ENCODE measurements at places on chromosomes 4 and X.

DNA sequence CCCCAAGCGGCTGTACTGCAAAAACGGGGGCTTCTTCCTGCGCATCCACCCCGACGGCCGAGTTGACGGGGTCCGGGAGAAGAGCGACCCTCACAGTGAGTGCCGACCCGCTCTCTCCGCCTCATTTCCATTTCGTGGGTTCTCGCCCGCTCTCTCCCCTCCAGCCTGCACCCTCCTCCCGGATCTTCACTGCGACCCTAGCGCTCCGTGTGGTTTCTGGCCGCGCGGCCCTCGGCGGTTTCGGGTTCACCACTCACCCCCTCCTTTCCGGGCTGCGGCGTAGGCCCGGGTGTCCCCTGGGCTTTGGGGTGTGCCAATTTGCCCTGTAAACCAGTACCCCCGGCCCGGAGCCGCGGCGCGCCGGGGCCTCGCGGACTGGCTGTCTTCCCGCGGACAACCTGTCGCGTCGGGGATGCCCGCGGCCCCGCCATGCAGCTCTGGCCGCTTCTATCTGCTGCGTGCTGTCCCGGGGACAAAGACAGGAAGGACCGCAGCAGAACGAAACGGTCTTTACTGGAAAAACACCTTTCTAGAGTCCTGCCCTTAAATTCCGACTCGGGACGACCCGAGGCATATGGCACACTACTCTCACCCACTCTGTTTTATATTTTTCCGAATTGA is 737 bp downstream of the FGF2 start:
- peak; percentile 30 for DNase-seq

GRCh38 chr4:87079967-87080366 is 140.5 kb downstream of the KLHL8 start:
- DNase-seq: no peak

DNA sequence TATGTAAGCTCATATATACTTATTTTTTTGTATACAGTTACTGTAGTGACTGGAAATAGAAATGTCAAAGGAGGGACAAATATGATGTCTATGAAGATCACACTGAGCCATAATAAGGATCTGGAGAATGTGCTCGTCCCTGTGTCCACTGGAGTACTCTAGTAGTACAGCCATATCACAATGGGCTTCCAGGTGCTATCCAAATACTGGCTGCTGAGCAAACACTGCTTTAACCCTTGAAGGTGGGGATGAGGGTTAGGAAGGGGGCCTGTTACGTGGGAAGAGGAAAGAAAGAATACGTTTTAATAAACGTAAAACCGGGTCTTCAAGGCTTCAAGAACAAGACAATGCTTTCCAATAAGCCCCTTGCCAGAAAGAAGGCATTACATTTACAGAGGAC is 29.8 kb upstream of the TMEM150C start:
- no peak for DNase-seq

GRCh38 chr4:48913346-48913745 is 6.8 kb upstream of the OCIAD2 start:
- peak; percentile 82 for DNase-seq

GRCh38 chr4:112448306-112449132 is 67.5 kb downstream of the NEUROG2 start:
- DNase-seq: peak; percentile 18
